ENCODE measurements at places on chromosomes 16 and 17. TPM values are rescaled to one million over a fixed set of nuclear protein-coding genes. Genes with fewer than 3 reads are reported as not detected.

DNA sequence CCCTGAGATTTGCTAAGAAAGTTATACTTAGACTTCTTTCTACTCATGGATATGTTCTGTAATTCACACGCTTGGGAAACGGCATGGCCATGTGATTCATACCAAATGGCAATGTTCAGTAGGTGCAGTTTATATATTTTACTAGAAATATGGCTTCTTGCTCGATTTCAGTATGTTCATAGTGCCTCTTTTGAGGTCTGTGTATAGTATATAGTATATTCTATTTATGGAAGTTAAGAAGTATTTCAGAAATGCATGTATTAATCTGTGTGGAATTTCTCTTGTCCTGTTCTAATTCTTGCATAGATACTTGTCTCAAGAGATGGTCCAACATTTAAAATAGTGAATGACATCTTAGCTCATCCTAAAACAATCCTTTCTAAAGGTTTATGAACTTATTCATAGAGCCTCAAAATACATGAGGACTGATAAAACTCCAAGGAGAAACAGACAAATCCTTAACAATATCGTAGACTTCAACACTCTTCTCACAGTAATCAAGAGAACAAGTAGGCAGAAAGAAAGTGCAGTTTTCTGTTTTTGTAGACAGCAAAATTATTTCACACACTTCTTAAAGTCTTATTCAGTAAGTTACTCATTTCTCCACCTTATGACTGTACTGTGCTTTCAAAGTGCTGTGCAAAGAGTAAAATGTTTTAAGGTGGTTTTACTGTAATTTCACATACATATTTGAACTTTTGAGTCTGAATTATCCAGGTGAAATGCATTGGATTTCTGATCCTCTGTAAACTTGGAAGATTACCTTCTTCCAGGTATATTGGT lies 11.1 kb downstream of the BPTF start:
- peak; percentile 72 for DNase-seq

DNA sequence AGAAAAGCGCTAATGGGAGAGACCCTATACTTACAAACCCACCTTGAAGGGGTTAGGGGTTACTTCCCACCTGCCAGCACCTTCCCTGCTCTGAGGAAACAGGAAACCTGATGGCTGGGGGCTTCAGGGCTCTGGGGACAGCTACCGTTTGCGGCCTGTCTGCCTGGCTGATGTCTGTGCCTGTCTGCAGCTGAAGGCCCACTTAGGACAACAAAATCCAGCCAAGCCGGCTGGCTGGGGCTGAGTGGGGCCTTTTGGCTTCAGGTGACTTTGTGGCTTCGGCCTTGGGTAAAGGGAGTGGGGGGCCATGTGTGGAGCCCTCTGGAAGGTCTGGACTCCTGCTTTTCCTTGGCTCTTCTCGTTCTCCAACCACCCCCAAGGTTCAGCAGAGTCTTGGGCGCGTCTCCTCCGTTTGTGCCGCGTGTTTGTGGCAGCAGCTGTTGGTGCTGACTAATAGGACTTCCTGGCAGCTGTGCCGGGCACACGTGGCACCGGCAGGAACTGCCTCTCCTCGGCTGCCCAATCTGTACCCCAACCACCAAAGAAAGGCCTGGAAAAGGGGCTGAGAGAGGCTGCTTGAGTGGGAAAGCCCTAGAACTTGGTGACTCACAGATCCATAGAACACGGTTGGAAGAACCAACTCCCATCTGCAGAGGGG lies 186.7 kb downstream of the MSI2 start:
- peak; percentile 82 for DNase-seq

DNA sequence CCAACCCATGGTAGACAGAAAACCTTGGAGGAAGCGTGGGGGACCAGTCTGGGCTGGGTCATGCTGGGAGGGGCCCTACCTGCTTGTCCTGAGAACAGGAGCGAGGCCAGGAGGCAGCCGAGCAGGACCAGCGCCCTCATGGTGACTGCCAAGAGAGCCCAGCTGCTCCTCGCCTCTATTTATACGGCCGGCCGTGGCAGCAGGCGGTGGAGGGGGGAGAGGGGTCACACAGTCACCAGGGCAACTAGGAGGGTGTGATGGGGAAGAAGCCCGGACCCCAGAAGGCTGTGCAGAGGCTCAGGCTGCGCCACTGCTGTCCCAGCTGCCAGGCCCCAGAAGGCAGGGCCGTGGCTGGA lies at the start of gene SRL:
SRL (minus strand) TSS at position 153 of the 356 bp plus-strand sequence; CDS start at position 140, 13 bp downstream.
- DNase-seq = no peak

The CCL4 gene
- total RNA-seq = not detected

DNA sequence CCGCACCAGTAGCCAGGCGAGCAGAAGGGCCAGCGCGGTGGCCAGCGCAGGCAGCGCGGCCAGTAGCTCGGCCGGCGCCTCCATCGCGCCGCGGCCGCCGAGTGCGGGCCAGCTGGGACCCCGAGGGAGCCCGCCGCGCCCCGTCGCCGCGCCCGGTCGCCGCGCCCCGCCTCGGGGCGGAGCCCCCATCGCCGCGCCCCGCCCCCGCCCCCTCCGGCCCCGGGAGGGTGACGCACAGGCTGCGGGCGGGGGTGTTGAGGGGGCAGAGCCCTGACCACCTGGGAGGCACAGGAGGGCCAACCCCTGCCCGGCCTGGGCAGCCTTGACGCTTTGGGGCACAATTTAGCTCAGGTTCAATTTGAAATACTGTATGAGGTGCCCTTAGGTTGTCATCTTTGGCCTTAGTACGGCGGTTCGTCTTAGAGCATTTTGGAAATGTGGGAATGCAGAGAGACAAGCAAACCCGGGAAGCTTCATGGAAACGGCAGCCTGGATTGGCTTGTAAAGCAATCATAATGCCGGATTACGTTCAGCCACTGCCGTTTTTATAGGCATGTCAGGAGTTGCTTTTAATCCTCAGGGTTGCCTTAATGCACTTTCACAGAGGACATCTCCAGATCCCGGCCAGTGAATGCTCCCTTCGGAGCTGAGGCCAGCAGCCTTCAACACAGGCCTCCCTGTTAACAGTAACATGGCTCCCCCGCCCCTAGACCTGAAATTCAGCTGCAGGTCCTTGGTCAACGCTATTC lies at the start of gene MXRA7:
MXRA7 (minus strand) TSS at position 103 of the 749 bp plus-strand sequence; CDS start at position 84, 19 bp downstream.
- peak; percentile 51 for DNase-seq

DNA sequence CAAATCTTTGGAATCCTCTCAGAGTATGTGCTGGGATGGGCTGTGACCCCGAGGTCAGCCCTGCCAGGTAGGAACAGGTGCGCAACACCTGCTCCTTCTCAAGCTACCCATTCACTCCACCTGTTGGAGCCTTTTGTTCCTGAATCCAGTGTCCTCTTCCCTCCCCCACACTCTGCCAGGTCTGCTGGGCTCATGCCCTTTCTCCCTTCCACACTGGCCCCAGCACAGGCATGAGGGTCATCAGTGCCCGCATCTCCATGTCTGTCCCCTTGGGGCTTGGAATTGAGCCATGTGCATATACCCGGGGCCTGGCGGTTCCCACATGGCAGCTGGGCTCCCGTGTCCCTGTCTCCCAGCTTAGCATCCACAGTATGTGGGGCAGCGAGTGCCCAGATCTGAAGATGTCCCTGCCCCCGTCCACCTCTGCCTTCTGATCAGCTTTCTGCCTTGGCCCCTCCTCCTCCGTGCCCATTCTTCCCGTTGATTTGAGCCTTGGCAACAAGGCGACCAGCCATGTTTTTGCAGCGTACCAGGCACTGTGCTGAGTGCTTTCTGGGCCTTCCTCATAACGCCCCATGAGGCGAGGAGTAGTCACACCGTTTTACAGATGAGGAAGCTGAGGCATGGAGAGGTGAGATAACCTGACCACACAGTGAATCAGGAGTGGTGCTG lies 102.2 kb downstream of the RAP1GAP2 start:
- no peak for DNase-seq

- DNase-seq = no peak
These were observed 179.8 kb upstream of the ELAC2 start for GRCh38 chr17:13197586-13197985.

The DNAH2 gene
- total RNA-seq = 0.17 TPM

DNA sequence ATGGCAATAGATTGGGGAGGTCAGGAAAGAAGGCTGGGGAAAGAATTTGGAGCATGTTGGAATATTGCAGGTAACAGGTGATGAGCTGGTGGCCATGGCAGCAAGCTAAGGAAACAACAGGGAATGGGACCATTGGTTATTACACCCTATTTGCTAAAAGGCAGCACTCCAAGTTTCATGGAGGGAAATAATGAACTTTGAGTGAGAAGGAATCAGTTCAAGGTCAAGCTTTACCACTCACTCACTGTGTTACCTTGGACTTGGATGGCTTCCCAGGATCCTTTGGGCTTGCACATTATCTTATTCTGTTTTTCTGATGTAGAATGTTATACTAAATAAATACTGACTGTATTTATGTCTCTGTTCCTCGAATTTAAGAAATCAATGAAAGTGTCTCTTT lies 792.8 kb upstream of the CDH8 start:
- no peak for DNase-seq

DNA sequence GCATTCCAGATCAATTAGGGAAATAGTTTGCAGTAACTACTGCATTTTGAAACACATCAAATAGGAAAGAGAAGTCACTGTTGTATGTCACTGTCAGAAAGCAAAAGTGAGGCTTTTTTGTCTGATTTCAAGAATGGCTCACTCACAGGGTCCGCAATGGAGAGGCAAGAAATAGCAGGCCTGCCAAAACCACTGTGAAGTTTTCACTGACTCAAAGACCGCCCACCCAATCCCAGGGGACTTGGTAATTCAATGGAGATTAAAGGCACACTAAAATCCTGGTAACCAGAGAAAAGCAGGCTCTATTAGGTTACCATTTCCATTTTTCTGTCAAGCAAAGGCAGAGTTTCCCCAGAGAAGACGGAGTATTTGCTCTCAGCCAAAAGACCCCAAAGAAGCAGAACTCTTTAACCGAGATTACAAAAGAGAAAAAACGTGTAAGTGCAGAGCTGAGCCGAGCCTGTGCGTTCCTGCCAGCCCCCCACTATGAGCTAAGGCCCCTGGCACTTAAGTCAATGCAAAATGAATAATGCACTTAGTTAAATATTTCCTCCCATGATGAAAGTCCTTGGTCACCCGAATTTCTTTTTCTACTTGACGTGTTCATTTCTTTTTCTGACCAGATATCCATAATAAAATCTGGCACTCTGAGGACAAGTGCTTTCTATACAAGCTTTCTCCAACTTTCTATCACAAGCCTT lies 57.0 kb downstream of the FOXL1 start:
- DNase-seq = peak; percentile 74

- no peak for DNase-seq
These were observed 12.8 kb downstream of the CRYM start for GRCh38 chr16:21265104-21265837.

DNA sequence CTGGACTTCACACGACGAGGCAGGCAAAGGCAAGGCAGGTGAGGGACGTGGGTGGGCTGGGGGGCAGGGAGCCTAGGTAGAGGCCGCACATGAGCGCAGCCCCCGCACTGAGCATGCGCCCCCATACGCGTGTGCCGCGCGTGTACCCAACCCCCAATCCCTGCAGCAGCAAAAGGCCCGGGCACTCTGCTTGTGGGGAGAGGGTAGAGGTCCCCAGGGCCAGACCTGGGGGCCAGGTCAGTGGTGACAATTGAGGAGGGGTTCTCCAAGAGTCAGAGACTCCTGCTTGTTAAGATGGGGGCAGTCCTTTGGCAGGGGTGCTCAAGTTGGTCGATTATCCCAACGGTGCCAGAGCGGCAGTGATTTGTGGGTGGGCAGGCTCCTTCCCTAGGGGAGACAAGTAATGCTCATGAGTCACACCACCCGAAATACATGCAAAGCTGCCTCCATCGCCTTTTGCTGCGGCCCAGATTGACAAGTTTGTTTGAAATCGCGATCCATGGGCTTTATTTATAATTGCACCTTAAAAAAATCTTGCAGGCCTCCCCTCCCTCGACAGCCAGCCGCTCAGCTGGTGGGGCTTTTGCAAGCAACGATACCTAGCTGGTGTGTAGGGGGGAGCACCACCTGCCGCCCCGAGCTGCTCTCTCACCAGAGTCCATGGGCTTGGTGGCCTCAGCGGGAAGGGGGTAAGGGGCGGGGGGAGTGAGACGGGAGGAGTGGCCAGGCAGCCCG lies 1.1 kb upstream of the GIT1 start:
- DNase-seq = peak; percentile 71

- DNase-seq = no peak
These were observed 2.5 kb upstream of the CMTM1 start for GRCh38 chr16:66563574-66564334.

DNA sequence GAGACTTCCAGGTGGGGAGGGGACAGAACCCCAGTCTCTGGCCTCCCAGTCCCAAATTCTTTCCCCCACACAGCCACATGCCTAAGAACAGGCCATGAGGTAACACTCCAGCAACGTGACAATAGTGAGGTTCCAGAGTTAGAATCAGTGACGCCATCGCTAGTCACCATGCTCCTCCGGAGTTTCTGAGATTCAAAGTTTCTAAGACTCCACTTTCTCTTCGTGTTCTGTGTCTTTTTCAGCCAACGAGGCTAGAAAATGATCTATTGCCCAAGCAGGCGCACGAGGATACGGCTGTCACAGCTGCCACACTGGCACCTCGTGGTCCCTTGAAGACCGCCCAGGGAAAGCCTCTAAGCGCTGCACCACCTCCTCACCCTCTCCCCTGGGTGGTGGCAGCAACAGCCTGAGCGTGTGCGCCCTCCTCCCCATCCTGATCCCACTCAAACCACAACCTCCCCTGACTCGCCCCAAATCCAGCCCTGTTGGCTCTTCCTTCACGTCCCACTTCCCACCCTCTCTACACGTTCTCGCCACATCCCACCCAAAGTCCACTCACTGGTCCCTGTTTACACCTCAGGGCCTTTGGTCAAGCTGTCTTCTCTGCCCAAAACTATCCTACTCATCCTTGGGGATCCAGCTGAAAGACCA lies 1.0 kb downstream of the MCRIP1 start:
- no peak for DNase-seq

The MT2A gene
- 76.5 TPM for total RNA-seq

GRCh38 chr17:77160875-77161530 lies 20.2 kb downstream of the SEC14L1 start:
- no peak for DNase-seq

GRCh38 chr17:57104461-57105175 lies 19.6 kb downstream of the AKAP1 start:
- no peak for DNase-seq
